Activated CD8-positive, alpha-beta T cell treated with anti-CD3 and anti-CD28 coated beads, Interleukin-2, amount 10 ng/mL, durations not matched to agents 7 days and 5 days (primary cell): ENCODE measurements at places on chromosomes 12 and 14. TPM values are rescaled to one million over a fixed set of nuclear protein-coding genes. Genes with fewer than 3 reads are reported as not detected.

GRCh38 chr12:1069846-1070245, 78.8 kb downstream of the ERC1 start:
- no peak for DNase-seq

The SH2B3 gene
- 50.9 TPM for total RNA-seq

The LALBA gene
- total RNA-seq, result not detected

The KRT75 gene
- total RNA-seq, result not detected

DNA sequence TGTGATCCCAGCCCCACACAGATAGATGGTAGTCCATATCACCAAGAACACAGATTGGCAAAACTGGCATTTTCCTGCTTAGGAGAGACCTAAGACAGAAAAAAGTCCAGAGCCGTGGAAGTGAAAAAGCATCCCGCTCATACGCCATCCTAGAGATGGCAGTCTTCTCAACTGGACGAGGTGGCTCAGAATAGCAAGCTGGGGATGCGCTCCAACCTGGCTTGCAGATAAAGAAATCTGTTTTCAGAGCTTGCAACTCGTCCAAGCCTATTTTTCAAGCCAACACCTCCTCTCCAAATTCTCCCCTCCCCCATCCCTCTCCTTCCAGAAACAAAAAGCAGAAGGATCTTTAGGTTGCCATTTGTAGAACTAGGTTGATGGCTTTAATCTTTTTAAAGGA, 74.3 kb upstream of the OTX2 start:
- no peak for DNase-seq

DNA sequence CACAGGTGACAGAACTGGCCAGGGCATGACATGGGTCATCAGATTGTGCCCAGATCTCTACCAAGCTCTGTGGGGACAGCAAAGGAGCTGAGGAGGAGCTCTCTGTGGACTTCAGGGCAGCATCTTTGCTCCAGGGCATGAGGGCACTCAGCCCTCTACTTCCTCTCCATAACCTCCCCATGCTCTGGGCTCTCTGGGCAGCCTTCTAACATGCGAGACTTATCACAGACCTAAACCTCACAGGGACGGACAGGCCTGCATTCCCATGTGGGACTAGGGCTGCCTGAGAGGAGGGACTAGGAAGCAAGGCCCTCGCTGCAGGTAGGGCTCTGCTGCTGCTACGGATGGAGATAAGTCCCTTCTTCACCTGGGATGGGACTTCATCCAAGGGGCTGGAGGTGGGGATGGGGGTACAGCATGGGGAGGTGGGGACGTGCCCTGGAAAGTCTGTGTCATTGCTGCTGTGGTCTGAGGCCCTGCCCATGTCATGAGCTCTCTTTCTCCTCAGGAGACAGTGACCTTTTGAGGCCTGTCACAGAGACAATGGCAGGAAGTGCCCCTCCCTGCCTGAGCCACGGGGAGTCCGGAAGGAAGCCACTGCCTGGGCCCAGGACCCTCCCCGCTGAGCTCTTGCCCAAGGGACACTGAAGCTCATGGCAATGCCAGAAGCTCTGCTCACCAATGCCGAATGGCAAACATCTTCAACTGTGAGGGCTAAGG, 44.1 kb downstream of the PITPNM2 start:
- peak; percentile 86 for DNase-seq
